ENCODE measurements at places on chromosomes 4 and X. TPM values are rescaled to one million over a fixed set of nuclear protein-coding genes. Genes with fewer than 3 reads are reported as not detected.

The TCEAL2 gene
- total RNA-seq: not detected

The CTAG1B gene
- total RNA-seq: not detected

DNA sequence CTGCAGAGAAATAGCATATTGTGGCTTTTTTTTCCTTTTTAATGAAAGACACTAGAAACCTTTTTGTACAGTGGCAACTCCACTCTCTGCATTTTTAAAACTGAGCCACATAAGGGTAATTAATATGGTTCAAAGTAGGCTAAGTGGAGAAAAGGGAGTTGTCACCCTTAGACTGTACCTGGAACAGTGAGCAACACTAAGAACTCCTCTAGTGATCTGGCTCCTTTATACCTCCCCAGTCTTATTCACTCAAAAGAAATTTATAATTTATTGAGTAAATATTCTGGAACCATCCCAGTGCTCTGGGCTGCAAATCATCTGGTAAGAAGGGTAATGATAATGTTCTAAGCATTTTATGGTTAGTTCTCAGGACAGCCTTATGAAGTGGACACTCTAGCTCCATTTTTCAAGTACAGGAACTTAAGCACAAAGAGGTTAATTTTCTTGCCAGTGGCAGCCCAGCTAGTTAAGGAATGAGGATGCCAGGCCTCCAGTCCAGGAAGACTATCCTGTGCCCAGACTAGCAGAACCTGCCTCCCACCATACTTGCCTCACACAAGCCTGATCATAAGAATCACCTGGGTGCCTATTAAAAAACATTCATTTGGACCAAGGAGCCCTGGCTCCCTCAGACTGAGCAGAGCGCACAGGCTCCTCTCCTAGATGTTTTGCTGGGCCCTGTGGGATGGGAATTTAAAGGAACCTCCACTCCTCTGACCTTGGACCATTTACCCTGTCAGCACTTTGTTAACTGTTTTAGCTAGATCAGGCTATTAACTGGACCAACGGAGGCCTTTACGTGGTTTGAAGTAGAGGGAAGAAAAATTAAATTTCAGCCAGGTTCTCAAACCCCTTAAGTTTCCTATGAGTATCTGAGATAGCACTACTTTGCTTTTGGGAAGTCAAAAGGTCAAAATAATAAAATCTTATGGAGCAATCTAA is 102.6 kb downstream of the PDE5A start:
- no peak for DNase-seq

DNA sequence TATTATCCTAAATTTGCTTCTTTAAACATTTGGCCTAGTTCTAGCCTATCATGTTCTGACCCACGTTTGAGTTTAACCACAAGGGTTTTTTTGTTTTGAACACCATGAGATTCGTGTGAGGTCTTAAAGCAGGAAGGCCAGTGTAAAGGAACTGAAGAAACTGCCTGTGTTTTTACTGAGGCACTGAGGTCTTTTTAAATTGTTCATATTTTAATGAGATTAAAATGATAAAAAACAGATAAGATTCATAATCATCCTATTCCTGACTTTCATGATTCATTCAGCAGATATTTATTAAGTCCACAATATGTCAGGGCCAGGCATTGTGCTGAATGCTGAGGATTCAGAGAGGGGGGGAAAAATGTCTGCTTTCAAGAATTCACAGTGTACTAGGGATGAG is 3.2 kb downstream of the RPS6KA3 start:
- no peak for DNase-seq

DNA sequence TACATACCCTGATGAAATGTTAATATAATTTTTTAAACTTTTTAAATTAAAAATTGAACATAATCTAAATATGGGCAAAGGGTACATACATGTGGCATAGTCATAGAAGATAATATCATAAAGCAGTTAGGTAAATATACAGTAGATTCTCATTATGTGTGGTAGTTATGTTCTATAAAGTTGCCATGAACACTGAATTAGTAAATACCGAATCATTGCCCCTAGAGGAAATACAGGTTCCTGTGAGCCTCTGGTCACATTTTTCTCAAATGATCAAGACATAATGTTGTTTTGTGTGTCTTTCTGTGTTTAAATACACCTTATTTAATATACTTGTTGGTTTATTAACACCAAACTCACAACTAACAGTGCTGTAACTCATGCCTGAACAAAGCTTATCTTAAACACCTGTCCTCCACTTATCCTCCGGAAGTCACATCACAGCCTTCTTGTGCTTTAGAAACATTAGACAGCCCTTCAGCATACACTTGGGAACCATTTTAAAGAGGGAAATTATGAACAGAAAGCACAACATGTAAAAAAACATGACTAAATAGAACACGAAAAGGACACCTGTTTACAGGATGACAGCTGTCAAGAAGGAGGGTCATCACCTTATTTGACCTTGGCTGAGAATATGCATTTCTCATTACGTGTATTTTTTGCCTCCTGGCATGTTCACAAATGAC is 169.4 kb upstream of the NAP1L5 start:
- DNase-seq: no peak

The NHSL2 gene
- 58.1 TPM for total RNA-seq

DNA sequence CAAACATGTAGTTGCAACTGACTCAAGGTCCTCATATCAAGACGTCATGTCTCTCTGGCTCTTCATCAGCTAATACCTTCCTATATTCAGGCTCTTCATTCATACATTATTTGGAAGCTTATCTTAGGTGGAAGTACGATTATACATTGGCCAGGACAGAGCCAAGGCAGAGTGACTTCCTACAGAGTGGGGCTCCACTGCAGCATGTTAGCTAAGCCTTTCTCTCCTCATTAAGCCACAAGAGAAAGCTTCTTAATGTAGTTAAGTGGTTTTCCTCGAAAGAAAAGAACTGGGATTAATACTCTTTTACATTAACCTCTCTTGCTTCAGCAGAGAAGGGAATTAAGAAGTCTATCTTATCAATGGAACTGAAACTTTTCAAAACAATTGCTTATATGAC is 15.0 kb downstream of the C4orf33 start:
- DNase-seq: no peak

The SCD5 gene
- total RNA-seq: 28.0 TPM

The FAM236A gene
- not detected for total RNA-seq

- no peak for DNase-seq
Measured at GRCh38 chr4:143559757-143560147, 46.2 kb downstream of the SMARCA5 start.

- DNase-seq: no peak
Measured at GRCh38 chrX:153582896-153583295, 16.0 kb downstream of the CCNQ start.

DNA sequence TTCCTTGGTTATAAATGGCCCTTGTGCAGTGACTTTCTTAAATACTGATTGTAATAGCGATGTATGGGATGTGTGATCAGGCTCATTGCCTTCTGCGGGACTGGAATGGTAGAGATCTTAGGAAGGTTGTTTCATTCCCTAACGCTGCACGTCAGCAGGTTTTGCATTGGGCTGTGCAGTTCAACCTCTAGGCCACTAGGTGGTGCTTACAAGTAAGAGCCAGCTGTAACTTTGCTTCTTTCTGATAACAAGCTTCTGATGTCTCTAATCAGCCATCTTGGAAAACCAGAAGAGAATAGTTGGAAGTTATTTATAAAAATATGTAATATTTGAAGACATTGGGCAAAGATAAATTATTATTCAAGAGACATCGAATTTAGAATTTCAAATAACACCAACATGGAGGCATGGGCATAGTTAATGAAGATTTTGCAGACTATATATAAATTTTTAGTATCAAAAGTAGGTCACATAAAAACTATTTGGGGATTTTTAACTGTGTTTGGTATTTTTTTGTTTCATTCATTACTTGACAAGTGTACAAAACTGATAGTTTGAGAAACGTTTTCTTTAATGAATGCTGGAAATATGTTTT is 339.7 kb upstream of the PCDH7 start:
- DNase-seq: no peak

- DNase-seq: no peak
Measured at GRCh38 chr4:24793219-24794005, 2.0 kb upstream of the SOD3 start.

The CLDN22 gene
- not detected for total RNA-seq

The FAT4 gene
- total RNA-seq: 16.8 TPM

The RTL3 gene
- total RNA-seq: not detected

DNA sequence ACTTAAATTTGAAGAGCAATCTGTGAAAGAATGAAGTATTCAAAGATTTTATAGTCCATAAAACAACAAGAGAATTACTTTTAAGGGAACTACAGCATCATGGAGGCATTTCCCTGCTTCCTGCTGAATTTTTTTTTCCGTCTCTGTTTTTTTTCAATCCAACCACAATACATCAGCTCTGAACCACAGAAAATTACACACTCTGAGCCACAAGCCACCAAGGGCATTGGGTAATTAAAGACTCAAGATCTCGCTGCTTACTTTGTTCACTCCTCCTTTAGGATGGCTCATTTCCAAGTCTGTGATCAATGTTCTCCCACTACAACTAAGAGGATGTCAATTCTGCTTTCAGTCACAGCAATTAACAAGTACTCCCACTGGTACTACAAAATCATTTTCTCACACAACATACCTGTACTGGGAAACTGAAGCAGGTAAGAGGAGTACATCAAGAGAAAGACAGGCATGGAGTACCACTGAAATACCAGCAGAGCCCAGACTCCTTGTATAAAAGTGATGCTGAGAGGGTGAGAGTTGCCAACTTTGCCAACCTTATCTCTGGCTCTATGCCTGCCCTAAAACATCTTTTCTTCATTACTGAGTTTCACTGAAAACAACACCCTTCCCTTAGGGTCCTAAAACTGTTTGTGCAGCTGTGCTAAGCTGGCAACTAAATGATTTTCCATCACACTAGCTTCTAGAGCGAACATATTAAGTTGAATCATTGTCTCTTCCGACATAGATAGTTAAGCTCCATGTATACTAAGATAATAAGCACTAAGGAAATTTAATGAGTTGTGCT is 105.8 kb upstream of the MAGEB18 start:
- no peak for DNase-seq

The FHL1 gene
- total RNA-seq: 850 TPM

- DNase-seq: no peak
Measured at GRCh38 chr4:29704059-29704458, 1016.1 kb upstream of the PCDH7 start.
